ENCODE measurements at places on chromosomes 4 and X. TPM values are rescaled to one million over a fixed set of nuclear protein-coding genes. Genes with fewer than 3 reads are reported as not detected.

The DCAF4L1 gene
- total RNA-seq, result 0.16 TPM

- no peak for DNase-seq
Observed at GRCh38 chr4:162059656-162060055, 104.1 kb downstream of the FSTL5 start.

- DNase-seq, result no peak
Observed at GRCh38 chr4:67036791-67037190, 508.5 kb downstream of the CENPC start.

- peak; percentile 52 for DNase-seq
Observed at GRCh38 chrX:86148594-86148993, 343 bp downstream of the DACH2 start.

DNA sequence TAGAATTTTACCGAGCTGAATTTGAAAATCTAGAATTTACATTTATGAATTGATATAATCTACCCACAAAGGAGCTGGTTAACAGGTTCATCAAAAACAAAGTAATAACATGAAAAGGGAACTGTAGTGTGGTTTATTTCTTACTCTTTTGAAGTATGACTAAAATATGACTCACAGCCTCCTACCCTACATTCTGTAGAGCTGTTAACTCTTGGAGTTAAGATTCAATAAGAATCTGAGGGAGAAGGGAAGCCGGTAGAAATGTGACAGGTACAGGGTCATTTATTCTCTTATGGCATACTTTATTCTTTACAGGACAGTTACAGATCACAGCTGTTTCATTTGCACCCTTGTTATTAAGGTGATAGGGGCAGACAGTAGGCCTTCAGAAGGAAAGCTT, 132.2 kb upstream of the FAM47B start:
- DNase-seq, result no peak

- DNase-seq, result peak; percentile 11
Observed at GRCh38 chr4:100246697-100247096, 56.4 kb upstream of the DDIT4L start.

- DNase-seq, result no peak
Observed at GRCh38 chr4:40934676-40935075, 184.9 kb downstream of the NSUN7 start.

GRCh38 chrX:36978886-36979285, 29.3 kb upstream of the FAM47C start:
- DNase-seq, result no peak

GRCh38 chr4:3869661-3870566, 103.7 kb downstream of the ADRA2C start:
- no peak for DNase-seq

DNA sequence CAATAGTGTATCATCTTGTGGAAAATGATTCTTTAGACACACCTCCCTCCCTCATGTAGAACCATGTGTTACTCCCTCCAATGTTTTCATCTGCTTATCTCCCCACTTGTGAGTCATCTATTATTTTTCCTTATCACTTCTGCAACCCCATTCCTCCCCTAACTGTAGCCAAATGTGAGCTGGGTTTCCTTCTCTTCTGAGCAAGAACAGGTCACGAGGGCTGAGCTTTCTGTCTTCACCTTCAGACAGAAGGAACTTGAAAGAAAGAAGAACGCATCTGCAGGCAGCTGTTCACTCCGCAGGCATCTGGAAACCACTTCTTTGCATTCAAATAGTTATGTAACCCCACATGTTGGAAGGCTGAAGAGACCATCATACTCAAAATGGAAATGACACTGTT, 1.8 kb downstream of the PPP1R2C start:
- no peak for DNase-seq

- DNase-seq, result peak; percentile 75
Observed at GRCh38 chr4:83362492-83363329, 28.1 kb upstream of the HPSE start.

- no peak for DNase-seq
Observed at GRCh38 chr4:104743215-104743653, 248.5 kb upstream of the CXXC4 start.
